CD4-positive, alpha-beta T cell treated with Interleukin-4 for 4 hours (primary cell): ENCODE measurements at places on chromosomes 3 and 15.
A peak's percentile ranks its signal among the peaks of the same experiment; 100 is the strongest.

DNA sequence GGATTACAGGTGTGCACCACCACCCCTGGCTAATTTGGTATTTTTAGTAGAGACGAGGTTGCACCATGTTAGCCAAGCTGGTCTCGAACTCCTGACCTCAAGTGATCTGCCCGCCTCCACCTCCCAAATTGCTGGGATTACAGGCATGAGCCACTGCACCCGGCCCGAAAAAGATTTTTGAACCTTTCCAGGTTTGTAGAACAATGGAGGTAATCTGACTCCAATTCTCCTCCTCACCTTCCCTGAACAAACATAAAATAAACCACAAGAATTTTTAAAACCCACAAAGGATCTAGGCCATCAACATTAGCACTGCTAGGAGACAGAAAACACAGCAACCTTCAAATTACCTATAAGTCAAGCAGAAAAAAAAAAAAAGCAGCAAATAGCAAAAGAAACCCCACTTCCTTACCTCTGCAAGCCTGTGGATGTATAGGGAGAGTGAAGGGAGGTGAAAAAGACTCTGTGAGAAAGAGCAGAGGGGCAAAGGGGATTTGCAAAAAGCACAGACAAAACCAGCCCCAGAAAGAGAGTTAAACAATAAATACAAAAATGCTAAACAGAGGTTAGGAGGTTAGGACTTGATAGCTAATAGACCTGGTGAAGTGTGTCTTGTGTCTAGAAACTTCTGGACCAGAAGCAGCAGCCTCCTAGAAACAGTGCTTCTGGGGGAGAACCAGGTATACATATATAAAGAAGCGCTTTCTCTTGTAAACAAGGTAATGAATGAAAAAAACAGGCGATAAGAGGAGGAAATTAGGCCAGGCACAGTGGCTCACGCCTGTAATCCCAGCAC lies 32.1 kb downstream of the TFDP2 start:
- no peak for DNase-seq

DNA sequence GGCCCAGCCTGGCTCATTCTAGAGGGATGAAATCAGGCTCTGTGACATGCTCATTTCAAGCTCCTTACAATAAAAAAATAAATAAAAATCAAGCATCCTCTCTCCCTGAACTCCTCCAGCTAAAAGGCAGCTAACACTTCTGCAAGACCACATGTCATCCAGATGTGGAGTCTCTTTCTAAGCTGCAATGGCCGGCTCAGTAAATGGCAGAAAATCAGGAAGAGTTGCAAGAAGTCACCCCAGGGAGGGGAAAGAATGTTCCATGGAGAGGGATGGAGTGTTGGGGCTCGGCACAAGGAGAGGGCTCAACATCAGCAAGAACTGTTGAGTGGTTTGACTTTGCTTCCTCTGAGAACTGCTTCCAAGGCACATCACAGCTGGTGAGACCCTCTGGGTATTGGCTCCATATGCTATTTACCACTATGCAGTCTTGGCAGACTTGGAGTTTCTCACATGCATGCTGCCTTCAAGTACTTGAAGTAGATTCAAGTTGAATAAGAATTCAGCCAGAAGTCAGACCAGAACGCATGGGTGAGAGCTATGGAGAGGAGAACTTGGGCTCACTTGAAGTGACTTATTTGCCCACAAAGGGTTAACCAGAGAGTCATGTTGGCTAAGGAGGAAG lies 689.0 kb downstream of the NTRK3 start:
- no peak for DNase-seq

DNA sequence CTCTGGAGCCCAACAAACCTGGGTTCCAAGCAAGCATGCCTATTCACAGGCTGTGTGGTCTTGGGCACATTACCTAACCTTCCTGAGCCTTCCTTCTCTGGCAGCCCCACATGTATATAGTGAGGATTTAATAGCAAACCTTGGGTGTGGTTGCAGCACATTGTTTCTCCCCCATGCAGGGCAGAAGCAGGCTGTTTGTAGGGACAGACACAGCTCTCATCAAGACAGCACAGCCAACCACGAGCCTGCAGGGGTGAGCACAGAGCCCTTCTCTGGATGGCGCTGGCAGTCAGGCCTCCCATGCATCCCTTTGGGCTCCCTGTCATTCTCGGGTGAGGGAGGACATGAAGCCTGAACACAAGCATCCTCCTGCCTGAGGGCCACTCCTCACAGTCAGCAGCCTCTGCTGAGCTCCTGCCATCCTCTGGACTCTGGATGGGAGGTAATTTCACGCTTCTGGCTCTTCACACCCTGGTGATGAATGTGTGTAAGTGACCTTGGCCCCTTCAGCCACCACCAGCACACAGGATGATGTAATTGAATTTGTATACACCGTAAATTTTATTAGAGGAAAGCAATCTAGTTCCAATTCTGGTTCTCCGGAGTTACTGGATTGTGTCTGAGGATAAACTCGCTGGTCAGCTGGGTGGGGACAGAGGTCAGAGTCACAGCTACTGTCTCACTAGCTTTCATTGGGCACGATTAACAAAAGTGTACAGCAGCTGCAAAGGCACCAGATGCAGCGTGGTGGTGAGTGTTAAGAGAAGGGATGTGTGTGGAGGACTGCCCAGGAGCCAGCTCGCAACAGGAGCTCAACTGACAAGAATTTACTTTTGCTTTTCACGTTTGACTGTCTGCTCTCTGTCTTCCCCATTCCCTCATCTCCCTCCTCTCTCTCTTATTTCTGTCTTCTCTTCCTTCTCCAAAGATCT lies 118.1 kb downstream of the CLSTN2 start:
- DNase-seq = no peak

DNA sequence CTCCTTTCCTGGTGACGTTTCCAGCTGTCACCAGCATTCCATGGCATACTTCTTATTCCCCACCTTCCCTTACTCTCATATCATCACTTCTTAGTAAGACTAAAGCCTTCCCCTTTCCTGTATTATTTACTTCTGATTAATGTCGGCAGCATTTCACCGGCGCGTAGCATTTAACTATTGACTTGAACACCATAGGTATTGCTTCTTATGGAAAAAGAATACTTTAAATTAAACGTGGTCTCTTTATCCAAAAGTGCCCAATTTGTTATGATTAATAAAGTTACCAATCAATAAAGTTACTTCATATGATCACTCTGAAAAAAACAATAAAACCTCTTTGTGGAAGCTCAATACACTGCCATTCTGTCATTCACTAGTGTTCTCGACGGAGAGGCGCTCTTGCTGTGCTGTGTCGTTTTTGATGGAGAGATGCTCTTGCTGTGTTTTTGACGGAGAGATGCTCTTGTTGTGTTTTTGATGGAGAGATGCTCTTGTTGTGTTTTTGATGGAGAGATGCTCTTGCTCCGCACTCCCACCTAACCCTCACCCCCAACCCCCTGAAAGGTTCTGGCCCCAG lies 165.0 kb downstream of the XXYLT1 start:
- no peak for DNase-seq

DNA sequence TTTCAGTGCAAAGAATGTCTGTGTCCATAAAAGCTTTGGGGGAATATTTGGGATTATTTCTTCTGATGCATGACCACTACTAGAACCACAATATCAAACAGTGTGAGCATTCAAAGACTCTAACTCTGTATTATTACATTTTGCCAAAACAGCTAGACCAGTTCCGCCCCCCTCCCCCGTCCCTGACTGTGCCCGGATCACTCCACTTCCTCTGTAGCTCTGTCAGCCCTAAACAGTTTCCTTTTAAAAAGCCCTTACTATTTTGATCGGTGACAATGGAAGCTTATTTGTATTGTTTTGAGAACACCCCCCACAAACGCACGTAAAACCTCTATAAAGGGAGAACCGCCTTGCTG lies 36.6 kb upstream of the EPHB3 start:
- peak; percentile 6 for DNase-seq

DNA sequence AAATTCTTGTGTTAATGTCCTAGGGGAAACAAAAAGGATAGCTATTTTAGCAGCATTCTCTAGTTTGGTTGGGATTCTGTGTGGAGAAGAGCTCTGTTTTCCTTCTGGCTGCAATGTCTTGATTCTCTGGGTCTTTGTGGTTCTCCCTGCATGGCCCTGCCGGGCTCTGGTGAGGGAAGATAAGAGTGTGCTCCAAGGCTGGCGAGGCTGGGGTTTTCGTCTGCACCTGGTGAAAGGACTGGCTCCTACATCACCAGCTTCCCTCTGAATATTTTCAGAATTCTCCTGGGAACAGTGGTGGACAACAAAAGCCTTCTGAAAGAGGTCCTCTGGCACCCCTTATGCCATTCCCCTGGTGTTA lies 38.1 kb upstream of the SFMBT1 start:
- DNase-seq = no peak

- DNase-seq = no peak
These were observed 572.3 kb downstream of the PYDC2 start for GRCh38 chr3:192033246-192033645.

DNA sequence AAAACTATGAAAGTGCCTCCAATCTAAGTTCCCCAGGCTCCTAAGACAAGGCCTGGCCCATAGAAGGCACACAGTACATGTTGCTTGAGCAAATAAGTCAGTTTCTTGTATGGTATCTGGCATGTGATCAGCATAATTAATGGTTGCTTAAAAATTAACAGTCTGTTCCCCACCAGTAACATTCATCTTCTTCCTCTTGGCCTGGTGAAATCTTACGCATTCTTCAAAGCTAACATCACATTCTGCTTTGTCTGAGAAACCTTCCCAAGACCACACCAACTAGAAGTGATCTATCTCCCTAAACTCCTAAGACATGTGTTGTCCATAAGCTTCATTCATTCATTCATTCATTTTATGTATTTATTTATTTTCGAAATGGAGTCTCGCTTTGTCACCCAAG lies 48.1 kb downstream of the LIPC start:
- no peak for DNase-seq

DNA sequence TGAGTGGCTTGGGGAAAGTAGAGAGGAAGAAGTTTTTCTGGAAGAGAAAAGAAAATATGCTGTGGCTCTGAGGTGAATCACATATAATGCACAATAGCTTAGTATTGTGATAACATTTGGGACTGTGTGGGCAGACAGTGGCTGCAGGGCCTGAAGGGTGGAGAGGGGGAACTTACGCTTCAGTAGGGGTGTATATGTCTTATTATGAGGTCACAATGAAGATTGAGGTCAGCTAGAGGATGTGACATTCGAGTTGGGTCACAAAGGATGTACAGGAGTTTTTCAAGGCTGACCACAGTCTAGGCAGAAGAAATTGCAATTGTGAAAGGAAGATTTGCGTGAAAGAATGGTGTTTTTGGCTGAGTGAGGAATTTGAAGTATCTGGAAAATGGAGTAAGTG lies 414.8 kb downstream of the LPP start:
- DNase-seq = no peak

GRCh38 chr3:158700559-158700958 lies 28.1 kb upstream of the LXN start:
- DNase-seq = no peak

DNA sequence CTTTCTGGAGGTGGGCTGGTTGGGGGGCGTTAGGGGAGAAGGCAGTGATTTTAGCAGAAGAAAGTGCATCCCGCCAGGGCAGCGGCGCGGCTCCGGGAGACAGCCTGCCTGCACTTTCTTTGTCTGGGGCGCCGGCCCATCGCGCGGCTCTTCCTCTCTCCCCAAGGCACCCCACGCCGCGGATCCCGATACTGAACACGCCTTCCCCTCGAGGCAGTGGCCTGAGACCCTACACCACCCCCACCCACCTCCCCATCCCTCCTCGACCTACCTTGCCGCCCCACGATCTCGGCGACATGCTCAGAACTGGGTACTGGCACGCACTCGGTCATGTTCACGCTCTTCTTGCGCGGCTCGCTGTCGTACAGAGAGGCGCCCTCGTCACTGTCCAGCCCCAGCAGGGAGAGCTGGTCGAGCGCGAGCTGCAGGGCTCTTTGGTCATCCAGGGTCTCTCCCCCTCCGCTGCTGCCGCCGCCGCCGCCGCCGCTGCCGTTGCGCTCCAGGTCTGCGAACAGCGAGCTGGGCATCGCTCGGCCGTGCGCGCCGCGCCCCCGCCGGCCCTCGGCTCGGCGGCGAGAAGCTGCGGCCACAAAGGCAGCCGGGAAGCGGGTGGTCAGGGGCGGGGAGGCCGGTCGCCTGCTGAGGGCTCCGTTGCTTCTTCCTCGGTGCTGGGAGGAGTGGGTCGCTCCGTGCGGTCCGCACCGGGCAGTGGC lies 483 bp downstream of the MEX3B start:
- DNase-seq = no peak

DNA sequence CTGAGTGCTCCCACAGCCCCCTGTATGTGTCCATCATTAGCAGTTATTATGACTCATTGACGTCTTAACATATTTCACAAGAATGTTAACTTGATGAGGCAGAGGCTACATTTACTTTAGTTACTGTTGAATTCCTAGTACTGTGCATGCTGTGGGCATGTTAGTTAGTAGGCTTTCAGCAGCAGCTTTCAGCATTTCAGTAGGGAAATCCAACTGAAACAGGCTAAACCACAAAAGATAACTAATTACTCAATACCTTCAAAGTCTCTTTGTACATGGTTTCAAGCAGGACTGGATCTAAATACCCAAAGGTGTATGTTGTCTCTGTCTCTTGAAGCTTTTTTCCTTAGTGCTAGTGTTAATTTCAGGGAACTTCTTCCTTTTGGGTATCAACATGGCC lies 229.9 kb upstream of the SUCLG2 start:
- DNase-seq = no peak

- DNase-seq = no peak
These were observed 222.5 kb downstream of the SUCLG2 start for GRCh38 chr3:67431887-67432286.

DNA sequence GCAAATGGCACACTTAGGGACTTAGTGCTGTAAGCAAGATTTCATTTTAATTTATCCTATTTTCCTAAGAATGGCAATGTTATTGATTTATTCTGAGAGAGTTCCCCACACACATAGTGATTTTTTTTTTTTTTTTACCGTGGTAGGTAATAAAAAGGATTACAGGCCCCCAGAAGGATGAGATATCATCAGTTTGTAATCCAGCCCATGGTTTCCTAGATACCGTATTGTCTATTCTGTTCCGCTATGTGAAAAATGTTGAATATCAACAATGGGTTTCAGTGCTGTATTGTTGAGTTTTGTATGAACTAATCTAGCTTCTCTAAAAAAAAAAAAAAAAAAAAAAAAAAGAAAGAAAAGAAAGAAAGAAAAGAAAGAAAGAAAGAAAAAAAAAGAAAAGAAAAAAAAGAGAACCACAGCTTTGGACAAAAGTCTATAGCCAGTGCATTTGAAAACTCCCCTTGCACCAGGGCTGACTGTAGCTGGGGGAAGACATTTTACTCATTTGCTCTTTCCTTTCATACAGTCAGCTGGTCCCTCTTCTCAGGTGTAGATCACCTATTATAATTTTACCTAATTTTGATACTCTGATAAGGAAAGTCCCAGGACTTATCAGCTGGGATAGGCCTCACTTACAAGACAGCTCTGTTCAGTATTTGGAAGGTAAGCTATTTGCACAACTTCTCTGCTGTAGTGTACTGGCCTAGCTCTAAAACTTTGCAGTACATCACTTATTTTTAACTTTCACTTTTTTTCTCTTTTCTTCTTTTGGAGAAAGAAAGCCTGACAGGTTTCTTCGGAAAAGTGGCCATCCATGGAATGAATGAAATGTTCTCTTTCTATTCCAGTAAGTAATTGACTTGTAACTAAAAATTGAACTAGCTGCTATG lies 101.4 kb upstream of the SOX2 start:
- DNase-seq = no peak

GRCh38 chr15:58604455-58604923 lies 145.0 kb downstream of the ADAM10 start:
- no peak for DNase-seq
